ENCODE measurements at places on chromosomes 2 and 18.

DNA sequence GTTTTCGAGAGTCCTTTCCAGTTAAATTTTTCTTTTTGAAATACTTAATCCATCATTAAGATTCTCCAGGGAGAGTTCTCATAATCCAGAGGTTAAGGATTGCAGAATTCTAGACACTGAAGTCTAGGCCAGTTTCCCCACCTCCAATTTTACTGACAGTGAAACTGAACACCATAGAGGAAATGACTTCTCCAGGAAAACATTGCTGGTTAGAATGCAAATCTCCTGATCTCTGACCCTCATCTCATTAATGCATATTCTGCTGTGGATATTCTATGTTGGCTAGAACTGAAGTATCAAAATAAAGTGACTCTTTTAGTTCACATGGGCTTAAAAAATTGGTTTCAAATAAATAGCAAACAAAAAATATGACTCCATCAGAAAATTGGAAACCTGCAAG lies 105.8 kb upstream of the UGP2 start:
- no peak for DNase-seq

DNA sequence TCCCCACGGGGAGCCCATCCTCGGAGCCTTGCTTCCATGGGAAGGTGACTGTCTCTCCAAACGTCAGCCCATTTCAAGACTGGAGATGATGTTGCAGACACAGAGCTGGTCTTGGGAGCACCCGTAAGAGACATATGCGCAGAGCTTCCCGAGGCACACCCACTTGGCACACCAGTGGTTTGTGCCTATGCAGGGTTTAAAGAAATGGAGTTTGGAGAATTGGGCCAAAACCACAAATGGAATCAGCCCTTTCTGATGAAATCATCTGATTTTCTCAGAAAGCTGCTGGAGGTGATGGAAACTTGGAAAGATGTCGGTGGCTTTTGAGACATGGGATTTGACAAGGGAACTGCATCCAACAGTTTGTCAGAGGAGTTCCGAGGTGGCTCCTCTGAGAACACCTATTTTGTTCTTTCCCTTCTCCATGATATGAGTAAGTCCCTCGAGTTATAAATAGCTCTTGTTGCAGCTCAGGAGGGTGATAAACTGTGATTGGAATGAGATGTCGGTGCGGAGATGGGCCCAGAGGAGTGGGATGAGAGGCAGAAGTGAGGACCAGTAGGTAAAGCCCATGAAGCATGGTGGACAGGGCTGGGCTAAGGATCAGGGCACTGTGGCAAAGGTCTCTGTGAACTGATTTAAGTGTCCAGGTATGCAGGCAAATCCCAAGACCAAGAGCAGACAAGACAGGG lies 225.7 kb downstream of the ACKR3 start:
- DNase-seq: no peak

- no peak for DNase-seq
Measured at GRCh38 chr2:64175419-64176197, 31.4 kb upstream of the PELI1 start.

DNA sequence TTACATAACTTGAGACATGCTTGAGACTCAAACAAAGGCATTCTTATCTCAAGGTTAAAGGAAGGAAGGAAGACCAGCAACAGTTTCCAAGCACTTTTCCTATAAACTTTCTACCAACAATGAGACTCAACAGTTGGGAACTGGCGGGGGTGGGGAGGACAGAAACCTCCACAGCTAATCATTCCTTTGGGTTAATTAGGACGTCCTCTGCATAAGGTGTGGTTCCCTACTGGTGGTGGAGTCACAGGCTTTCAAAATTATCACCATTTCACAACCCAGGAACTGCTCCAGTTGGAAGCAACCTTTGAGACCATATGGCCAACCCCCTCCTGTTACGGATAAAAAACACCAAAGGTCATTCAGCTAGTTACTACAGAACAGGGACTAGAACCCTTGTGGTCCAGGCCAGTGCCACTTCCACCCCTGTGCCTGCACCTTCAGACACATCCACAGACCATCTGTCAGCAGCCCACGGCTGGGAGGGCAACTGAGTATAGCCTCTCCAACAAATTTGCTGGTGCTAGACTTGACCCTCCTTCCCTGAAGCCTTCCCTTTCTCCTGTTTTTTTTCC lies 30.1 kb upstream of the ATL2 start:
- no peak for DNase-seq

DNA sequence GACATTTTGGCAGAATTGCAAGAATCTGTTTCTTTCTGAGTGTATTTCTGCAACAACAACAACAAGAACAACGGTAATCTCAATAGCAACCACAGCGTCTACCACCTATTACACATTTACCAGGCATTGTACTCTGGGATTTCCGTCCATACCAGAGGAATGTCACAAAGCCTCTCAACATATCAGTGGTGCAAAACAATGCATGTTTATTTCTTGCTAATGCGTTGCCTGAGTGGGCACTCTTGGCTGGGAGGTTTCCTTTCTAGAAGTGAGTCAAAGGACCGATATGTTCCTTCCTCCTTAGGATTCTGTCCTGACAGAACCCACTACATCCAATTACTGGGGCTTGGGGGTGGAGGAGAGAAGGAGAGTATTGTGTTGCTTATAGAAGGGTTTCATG lies 585.6 kb downstream of the TSN start:
- DNase-seq: no peak

GRCh38 chr2:172085460-172086159 lies at the start of gene DLX1:
Gene DLX1, plus strand, starts transcription at chr2:172085507. Its CDS starts 171 bp downstream, at chr2:172085678.
- DNase-seq: no peak

GRCh38 chr18:45874491-45875184 lies 49.2 kb downstream of the SIGLEC15 start:
- no peak for DNase-seq

- no peak for DNase-seq
Measured at GRCh38 chr2:9574331-9574730, 18.7 kb upstream of the ADAM17 start.
